CD4-positive, alpha-beta T cell treated with Interleukin-15 for 4 hours (primary cell): ENCODE measurements at places on chromosomes 2 and 18.

- no peak for DNase-seq
These were observed 383.6 kb upstream of the SALL3 start for GRCh38 chr18:78595924-78596573.

DNA sequence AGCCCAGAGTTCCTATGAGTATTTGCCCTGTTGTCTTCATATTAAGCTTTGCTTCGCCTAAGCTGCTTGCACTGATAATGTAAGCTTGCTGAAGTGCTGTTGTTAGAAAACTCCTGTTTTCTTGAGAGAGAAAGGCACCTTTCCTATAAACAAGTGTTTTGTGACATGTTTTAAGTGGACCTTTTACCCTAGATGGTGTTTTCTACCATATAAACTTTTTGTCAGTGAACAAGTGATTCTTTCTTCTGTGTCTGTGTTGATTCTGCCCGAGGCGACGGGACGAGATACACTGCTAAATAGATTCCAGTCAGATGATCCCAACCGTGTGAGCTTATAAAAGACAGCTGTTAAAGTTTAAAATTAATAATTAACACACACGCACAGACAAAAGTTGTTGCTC lies 24.1 kb downstream of the CABLES1 start:
- no peak for DNase-seq

DNA sequence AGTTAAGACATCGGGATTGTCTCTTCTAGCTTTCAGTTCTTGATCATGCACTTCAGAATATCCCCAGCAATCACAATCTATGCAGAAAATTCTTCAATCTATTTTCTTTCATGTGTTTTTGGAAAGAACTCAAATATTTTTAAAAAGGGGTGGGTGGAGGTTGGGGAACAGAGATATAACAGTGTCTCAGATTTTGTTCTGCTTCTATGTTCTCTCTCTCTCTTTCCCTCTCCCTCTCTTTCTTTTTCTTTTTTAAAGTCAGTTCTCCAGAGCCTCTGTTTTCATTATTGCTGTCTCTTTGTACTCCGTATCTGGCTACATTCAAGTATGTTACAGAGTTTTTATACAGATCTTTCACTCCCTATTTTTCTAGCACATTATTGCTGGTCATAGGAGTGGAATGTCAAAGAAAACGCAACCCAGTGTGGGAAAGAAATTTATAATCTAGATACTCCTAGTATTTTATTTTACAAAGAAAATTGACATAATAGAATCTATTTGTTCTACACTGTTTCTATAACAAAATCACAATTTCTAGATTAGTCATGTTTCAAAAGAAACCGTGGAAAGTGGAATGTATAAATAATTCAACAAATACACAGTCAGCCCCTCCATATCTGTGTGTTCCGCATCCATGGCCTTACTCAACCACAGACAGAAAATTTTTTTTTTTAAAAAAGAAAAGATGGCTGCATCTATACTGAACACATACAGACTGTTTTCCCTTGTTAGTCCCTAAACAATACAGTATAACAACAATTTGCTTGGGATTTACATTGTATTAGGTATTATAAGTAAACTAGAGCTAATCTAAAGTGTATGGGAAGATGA lies 11.2 kb upstream of the NEMP2 start:
- no peak for DNase-seq

DNA sequence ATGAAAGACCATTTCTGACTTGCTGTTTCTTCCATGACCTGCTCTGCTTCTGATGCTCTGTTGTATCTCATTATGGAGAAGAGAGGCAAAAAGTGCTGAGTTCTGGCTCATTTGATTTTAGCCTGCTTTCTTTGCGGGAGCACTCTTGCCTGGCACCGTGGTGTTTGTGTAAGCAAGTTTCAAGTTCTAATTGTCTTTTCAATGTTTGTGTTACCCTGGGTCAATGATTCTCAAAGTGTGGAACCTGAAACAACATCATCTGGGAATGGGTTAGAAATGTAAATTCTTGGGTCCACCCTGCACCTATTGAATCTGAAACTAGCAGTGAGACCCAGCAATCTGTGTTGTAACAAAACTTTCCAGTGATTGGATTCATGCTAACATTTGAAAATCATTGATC lies 85.5 kb upstream of the STON1 start:
- DNase-seq: no peak

DNA sequence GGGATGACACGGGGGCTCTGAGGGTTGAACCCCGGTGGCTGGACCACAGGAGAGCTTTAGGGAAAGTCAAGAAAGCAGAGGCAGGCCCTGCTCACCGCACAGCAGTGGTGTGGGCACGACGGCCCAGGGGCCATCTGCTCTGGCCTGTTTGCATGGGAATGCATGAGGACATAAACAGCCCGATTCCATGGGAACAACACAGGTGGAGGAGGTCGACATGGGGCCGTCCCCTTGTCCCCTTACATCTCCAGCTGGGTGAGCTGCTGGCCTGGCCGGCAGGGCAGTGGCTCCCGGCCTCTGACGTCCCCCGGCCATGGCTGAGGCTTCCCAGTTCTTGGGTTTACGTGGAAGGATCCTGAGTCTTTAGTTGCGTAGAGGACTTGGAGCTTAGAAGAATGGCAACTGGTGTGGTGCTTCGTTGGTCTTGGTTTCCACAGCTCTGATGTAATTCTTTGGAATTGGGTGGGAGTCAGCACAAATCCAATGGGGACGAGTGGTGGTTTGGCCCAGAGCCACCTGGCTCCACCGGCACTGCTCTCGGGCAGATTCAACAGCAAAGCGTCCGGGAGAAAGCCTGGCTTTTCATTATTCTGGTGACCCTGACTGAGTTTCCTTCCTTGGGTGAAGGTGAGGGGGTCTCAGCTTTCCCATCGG lies 98.3 kb upstream of the HDAC4 start:
- no peak for DNase-seq

GRCh38 chr18:57231864-57232263 lies 85.0 kb downstream of the BOD1L2 start:
- no peak for DNase-seq

GRCh38 chr2:167980439-167980838 lies 267.0 kb downstream of the STK39 start:
- DNase-seq: no peak

DNA sequence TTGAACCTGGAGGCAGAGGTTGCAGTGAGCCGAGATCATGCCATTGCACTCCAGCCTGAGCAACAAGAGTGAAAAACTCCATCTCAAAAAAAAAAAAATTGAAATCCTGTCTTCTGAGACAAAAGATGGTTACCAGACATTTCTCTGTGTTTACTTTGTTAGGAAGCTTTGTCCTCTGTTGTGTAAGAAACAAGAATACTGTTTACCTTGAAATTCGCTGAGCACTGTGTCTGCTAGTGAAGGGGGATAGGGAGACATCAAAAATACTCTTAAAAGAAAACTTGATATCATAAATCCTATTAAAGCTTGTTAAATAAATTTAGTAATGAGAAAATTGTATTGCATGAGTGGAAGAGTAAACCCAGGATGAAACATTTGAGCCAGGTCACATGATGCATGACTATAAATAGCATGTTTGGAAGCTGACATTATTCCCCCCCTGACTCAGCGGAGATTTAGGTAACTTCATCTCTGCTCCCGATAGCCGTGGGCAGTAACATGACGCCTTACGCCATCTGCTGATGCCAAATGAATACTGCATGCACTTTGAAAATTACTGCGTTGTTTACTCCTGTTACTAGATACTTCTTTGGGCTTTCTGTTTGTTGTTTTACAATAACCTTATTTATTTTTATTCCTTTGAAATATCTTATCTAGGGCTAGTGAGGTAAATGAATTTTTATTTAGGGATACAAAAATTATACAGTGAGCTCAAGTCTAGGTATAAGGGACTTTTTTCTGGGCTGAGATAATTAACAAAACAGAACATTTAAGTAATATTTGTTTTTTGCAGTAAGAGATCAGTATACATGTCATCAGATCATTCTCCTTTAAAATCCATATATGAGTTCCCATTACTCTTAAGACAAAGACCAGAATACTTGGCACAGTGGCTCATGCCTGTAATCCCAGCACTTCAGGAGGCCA lies 134.9 kb downstream of the MAP3K20 start:
- peak; percentile 52 for DNase-seq

DNA sequence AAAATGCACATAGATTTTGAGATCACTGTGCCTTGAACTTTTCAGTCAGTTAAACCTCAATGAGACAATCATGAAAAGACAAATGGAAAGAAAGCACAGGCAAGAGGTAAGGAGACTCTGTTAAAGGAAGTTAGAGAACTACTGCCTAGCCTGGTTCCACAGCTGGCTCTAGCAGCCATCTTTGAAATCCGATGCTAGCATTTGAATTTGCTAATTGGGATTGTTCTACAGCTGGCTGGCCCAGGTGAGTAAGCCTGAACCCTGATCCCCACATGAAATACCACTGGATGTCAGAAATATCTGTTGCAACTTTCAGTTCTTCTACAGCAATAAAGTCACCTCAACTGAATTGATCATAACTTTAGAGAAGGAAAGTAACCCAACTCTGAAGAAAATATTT lies 315.2 kb upstream of the CHAC2 start:
- DNase-seq: no peak

GRCh38 chr2:198127627-198128026 lies 323.2 kb downstream of the PLCL1 start:
- DNase-seq: peak; percentile 40

DNA sequence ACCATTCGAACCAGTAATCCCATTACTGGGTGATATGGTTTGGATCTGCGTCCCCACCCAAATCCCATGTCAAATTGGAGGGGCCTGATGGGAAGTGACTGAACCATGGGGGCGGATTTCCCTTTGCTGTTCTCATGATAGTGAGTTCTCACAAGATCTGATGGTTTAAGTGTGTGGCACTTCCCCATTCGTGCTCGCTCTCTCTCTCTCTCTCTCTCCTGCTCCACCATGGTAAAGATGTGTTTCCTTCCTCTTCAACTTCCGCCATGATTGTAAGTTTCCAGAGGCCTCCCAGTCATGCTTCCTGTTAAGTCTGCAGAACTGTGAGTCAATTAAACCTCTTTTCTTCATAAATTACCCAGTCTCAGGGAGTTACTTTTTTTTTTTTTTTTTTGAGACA lies 62.6 kb downstream of the NBAS start:
- DNase-seq: no peak

- no peak for DNase-seq
These were observed 82.1 kb downstream of the EIF2AK3 start for GRCh38 chr2:88545118-88545517.

DNA sequence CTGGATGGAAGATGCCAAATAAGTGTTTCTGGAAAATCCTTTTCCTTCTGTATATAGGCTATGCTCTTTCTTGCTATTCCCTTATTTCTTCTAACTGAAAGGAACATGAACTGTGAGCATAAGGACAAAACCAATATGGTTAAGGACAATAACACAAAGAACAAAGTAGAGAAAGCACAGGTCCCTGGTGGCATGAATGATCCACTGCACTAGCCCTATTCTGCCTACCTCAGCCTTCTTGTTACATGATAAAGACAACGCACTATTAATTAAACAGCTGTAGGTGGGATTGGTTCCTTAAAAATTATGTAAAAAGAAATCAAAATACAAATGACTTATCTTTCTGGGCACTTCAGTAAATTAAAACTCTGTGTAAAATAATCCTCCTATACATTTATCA lies 1.9 kb upstream of the WDR75 start:
- DNase-seq: no peak

DNA sequence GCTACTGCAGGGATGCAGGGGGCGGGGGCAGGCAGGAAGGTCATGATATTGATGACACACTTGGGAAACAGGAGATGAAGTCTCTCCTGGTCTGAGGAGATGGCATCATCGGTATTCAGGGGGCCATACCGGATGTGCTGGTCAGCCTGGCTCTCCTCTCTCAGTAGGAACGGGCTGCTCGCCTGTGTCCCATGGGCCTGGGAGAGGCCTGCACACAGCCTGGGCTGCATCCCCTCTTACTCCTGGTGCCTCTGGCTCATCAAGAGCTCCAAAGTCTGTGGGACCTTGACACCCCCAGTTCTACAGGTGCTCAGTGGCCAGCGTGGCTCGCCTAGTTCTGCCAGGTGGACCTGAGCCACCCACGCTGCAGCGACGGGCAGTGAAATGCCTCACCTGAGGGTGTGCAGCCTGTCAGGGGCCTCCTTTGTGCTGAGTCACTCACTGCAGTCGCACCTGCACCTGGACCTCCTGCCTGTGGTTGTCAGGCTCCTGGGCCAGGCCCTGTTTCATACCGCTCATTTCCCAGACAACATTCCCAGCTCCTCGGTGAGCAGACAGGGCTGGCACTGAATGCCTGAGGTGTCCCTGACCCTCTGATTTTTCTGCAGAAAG lies 18.6 kb upstream of the CNDP1 start:
- DNase-seq: no peak

DNA sequence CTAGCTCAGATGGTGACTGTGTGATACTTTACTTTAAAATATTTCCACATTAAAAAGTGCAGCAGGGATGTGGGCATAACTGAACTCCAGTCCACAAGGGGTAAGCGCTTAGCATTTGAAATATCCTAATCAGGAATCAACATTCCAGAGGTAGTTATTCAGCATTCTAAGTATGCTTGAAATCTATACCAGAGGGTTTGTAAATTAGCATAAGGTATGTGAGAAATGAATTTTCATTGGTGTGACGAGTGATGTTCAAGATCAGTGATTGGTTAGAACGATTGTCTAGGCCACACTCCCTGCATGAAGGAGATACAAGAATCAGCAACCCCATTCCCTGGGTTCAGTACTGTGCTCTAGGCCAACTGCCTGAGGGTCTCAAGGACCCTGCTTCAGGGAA lies 42.6 kb downstream of the MAPK4 start:
- DNase-seq: no peak

DNA sequence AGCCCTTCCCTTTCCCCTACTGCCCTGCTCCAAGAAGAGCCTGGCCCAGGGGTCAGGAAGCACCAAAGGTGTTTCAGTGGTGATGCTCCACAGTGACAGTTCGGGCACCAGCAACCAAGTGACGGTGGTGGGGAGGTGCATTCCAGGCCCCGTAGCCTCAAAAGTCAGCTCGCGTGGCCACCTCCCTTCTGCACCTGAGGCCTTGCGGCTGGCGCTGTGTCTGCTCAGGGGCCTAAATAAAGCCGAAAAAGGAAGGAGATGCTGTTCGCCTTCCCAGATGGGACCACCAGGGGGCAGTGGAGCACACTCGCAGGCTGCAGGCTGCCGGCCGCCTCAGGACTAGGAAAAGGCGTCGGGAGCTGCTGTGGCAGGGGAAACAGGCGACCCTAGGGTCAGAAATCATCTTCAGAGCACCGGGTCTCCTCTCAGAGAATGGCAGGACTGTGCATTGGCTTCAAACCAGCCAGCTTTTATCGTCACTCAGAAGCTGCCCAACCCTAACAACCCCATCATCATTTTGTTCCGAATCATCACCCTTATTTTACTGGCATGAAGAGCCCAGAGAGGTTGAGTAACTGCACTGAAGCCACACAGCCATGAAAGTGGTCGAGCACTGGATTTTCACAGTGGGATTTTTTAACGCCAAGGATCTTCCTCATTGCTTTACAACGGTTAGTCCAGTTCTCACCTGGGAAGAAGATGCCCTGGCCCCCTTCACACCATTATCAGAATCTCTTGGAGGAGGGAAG lies 213.0 kb upstream of the CELF4 start:
- peak; percentile 3 for DNase-seq
